Transverse colon (tissue), 4 donors: ENCODE measurements at places on chromosomes 11 and 22. TPM values are rescaled to one million over a fixed set of nuclear protein-coding genes. Genes with fewer than 3 reads are reported as not detected.

DNA sequence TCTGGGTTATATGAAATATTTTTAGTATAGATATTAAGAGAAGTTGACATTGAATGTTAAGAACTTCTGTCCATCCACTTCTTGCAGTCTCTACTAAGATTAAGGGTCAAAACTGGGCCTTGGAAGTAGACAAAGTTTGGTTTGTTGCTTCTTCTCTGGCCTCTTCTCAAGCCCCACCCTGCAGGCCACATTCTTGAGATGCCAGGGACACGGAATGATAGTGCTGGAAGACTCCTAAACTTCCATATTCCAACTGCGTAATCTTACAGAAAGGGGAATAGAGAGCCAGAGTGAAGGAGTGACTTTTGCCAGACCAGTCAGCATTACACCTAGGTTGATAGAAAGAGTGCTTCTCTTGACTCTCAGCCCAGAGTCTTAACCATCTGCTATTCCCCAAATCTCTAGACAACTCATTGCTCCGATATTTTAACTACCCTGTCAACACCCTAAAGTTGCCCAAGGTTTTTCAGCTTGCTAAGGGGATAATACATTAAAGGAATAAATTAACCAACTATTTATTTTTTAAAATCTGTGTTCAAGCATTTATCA, 136.4 kb upstream of the SYN3 start:
- no peak for DNase-seq

The DCHS1 gene
- total RNA-seq, result 17.6 TPM

DNA sequence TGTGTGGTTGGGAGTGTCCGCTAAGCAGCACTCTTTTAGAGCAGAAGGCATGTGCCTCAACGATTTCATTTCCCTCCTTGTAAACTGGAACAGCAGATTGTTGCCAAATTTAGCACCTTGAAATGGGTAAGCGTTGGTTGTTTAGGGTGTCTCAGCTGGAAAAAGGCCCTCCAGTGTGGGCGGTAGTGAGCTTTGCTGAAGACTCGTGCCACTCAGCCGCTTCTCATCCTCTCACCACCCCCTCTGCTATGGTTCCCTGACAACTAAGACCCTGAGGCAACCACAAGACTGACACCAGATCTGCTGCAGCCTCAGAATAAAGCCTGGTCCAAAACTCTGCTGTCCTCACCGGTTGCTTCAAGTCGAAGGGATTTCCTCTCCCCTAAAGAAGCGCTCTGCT, 9.9 kb upstream of the FERMT3 start:
- no peak for DNase-seq

DNA sequence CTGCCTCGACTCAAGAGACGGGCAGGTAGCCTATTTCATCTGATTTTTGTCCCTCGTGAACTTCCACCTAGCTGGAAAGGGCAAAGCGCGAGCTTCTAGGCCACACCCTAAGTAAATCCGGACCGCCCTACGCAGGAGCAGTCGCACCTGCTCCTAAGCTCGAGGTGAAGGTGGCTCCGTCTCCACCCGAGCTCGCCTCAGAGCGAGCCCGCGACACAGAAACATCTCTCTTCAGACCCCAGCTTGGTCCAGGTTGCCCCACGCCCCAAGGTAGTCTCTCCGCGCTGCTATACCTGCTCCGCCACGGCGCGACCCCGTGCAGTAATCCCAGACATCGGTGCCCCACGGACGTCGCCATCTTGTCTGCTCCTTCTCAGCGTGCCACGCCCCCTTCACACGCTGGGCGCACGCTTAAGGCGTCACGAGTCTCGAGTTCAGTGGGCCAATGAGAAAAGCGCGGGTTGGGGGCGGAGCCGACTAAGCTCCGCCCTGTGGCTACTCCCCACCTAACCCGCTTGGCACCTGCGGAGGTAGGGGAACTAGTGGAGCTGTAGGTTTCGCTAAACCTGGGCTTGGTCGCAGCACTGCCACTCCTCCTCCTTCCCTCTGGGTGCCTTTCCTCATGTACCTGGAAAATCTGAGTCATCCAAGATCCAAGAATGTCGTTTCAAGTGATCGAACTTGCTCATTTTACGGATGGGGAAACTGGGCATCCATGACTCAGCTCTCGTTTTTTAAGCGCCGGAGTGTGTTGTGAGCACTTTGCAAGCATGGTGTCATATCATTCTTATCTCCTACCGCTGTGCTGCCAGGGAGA, at the start of gene PISD:
Gene PISD (minus strand): TSS at position 365 of the 817 bp plus-strand sequence. CDS start 7 bp downstream, at position 358.
- peak; percentile 98 for DNase-seq
